ENCODE measurements at places on chromosomes 4 and X.

- no peak for DNase-seq
Measured at GRCh38 chr4:151646322-151646721, 114.5 kb downstream of the GATB start.

DNA sequence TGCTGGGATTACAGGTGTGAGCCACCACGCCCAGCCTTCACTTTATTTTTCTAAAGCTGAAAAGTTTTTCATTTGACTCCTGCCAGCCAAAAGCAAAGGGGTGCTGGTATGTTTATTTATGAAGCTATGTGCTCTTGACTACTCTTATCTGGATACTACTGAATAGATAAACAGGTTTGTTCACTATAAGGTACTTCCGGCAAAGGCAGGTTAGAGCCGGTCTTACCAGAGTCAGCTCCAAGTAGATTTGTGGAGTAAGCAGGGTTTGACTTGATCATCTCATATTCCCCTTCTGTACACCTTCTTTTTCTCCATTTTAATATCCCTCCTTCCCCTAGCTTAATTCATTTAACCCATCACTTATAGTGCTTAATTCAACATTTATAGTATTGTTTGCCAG is 175.4 kb upstream of the MBNL3 start:
- no peak for DNase-seq

GRCh38 chr4:6984612-6985425 is 58.4 kb upstream of the TADA2B start:
- DNase-seq: no peak

- DNase-seq: no peak
Measured at GRCh38 chrX:51931566-51932150, 38.2 kb downstream of the MAGED1 start.

- DNase-seq: no peak
Measured at GRCh38 chr4:186200516-186200915, 9.1 kb downstream of the CYP4V2 start.
